ENCODE measurements at places on chromosomes 7 and 10.

DNA sequence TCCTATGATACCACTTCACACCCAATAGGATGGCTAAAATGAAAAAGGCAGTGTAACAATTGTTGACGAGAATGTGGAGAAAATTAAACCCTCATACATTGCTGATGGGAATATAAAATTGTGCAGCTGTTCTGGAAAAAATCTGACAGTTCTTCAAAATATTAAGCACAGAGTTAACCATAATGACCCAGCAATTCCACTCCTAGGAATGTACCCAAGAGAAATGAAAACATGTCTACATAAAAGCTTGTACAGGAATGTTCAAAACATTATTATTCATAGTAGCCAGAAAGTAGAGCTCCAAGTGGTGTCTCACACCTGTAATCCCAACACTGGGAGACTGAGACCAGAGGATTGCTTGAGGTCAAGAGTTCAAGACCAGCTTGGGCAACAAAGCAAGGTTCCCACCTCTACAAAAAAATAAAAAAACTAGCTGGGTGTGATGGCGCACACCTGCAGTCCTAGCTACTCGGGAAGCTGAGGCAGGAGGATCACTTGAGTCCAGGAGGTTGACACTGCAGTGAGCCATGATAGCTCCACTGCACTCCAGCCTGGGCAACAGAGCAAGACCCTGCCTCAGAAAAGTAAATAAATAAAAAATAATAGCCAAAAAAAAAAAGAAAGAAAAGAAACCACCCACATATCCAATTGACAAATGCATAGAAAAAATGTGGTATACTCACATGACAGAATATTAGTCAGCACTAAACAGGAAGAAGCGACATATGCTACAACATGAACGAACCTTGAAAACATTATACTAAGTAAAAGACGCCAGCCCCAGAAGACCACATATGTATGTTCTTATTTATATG lies 5.0 kb downstream of the RHEB start:
- DNase-seq, result no peak

DNA sequence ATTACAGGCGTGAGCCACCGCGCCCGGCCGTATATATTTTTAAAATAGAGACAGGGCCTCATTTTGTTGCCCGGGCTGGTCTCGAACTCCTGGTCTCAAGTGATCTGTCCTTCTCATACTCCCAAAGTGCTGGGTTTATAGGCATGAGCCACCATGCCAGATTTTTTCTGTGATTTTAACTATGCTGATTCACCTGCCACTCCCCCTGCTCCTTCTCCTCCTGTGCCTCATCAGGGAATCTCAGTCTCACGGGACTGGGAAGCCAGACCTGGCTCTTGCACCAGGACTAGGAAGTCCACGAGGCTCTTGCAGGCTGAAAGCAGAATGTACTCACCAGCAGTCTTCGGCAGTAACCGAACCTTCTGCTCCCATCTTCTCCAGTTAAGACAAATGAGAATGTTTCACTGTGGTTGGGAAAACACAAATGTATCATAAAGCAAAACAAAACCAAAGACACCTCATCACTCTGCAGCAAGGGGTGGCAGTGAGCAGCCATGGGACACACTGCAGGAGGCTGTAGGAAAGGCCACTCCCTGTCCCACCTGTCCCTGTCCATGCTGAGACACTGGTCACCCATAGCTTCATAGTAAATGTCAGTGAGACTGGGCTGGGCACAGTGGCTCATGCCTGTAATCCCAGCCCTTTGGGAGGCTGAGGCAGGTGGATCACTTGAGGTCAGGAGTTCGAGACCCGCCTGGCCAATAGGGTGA lies 78.7 kb upstream of the MKRN1 start:
- DNase-seq, result no peak

- no peak for DNase-seq
Observed at GRCh38 chr7:23863209-23863787, 153.3 kb downstream of the STK31 start.

GRCh38 chr10:25049966-25050365 lies 33.6 kb downstream of the THNSL1 start:
- DNase-seq, result no peak

DNA sequence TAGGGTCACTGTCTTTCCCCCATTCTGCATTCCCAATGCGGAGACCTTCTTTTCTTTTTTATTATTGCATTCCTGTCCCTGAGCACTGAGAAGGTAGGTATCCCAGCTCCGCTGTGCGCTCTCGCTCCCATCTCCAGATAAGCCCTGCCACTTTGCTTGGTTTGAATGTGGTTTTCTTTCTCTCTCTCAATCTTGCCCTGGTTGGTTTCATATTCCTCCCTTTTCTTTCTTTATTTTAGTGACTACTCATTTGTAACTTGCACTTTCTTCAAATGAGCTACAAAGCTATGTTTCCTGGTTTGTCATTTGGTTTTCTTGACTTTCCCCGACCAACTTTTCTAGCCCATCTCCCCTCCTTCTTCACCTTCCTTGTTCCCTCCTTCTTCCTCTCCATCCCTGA lies 29.0 kb upstream of the HSPB1 start:
- no peak for DNase-seq

DNA sequence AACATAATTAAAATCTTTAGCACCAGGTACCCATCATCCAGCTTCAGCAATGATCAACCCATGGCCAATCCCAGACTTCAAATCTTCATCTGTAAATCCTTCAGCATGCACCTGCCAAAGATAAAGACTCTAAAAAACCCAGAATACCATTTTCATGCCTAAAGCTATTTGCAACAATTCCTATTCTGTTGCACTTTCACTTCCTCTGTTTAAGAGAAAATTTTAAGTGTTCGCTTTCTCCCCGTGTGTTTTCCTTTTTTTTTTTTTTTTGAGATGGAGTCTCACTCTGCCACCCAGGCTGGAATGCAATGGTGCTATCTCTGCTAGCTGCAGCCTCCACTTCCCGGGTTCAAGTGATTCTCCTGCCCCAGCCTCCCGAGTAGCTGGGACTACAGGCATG lies 31.8 kb upstream of the HTR5A start:
- DNase-seq, result no peak
